ENCODE measurements at places on chromosomes 11 and 22.

- DNase-seq = peak; percentile 26
These were observed 10.9 kb downstream of the BMAL1 start for GRCh38 chr11:13288375-13289029.

DNA sequence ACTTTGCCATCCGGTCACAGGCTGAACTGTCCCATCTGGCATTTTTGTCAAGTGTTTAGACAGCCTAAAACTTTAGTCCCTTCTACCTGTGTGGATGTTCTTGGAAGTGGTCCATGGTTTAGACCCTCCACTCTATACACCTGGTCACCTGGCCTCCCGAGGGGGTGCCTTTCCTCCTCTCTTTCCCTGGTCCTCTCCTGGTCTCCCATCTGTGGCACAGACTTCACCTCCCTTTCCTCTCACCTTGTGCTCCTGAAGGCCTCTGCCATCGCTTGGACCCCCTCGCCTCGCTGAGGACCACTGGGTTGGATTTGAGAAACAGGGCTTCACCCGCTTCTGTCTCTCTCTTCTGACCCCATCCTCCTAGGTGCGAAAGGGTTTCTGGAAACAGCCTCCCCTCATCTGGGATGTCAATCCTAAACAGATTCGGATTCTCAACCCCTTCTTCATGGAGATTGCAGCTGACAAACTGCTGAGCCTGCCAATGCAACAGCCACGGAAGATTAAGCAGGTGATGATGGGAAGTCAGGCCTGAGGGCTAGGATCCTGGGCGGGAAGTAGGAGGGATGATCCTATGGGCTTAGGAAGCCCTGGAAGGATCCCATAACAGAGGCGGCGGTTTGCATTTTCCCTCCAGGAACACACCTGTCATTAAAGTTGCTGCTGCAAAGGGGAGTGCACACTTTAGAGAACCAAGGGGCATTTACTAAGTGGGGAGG is 53.6 kb downstream of the ST3GAL4 start:
- no peak for DNase-seq

GRCh38 chr11:110133160-110133559 is 40.0 kb downstream of the ZC3H12C start:
- no peak for DNase-seq

DNA sequence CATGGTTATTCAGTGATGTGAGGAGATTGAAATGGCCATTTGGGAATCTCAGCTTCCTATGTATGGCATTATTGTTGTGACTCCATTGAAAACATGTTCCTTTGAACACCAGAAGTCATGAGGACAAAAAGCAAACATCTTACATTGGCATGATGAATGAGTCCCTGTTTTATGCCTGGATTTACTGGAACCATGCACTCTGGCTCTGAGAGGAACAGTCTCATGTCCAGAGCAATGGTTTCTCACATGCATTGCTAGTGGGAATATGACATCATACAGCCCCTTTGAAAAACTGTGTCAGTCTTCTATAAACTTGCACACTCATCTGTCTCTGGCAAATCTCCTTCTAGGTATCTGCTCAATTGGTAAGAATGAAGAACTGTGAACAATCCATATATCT is 3.4 kb upstream of the KDM4F start:
- DNase-seq = no peak

GRCh38 chr11:102608699-102609098 is 16.4 kb downstream of the MMP20 start:
- DNase-seq = no peak

DNA sequence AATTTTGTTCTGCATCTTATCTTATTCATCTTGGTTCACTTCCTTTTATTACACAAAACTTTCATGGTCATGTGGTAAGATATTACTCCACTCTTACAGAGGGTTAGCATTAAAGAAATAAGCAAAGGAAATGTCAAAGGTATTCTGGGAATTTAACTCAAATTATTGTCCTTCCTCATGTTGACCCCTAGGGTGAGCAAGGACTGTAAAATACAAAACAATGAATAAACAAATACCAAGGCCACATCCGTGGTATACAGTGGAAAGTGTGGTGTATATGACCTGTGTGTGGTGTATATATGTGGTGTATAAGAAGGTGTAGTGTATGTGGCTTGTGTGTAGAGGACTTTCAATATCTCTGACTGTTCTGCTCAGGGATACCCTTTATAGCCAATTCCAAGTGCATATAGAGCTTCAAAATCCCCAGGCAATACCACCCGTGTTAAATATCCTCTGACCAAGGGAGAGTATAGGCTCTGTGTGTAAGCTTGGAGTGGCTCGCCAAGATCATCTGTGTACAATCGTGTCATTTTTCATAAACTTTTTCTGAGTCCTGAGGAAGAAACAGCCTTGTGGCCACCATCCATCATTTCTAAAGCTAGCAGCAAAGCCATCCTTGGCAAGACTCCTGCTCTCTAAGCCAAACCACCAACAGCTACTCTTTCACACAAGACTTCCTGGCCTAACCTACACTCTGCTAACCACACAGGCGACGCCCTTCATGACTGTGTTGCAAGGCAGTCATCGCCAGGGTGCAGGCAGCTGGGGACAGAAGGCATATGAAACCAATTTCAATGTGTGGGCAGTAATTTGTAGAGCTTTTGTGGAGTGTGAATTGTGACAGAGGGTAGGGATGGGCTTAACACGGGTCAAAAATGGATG is 548.0 kb downstream of the ETS1 start:
- DNase-seq = peak; percentile 92

DNA sequence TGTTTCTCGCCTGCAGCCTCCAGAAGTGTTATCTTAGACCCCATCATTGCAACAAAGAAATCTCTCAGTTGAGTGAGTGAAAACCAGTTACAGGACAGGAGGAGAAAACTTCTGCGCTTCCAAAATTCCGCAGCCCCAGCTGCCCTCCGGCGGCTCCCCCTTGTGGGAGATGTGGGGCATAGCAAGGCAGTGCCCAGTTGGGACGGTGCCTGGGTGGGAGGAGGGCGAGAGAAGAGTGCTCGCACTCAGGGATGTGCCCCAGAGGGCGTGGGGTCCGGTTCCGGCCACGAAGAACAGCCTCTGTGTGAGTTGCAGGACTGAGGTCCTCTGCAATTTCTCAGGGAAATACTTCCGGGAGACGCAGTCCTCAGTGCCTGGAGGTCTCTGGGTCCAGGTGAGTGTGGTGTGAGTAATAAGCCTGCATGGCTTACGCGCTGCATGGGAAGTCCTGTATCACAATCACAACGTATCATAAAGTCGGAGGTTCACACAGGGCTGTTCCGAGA is 87.0 kb upstream of the BLID start:
- peak; percentile 82 for DNase-seq

Measured in EH (cell line).